Ascending aorta (tissue), 2 donors: ENCODE measurements at places on chromosomes 2 and 18. TPM values are rescaled to one million over a fixed set of nuclear protein-coding genes. Genes with fewer than 3 reads are reported as not detected.
A peak's percentile ranks its signal among the peaks of the same experiment; 100 is the strongest.

DNA sequence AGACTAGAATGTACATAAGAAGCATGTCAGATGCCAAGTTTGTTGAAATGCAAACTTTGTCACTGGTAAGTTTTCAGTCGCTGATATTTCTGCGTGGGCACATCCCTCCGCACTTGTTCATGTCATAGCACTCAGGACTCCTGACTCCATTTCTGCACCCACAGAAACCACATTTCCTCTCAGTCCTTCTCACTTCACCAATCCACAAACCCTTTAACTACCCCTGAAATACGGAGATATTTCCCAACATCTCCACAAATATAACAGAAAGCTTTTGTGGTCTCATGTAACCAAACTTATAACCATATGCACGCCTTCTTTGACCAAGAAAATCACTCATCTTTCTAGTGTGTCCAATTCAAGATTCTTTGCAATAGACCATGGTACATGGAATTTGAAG lies 276.9 kb upstream of the ERBB4 start:
- H3K36me3 ChIP-seq, result no peaks in the 10 kb centered on the region
- H3K4me3 ChIP-seq, result no peak overlapping the region
- H3K4me1 ChIP-seq, result no peaks in the 10 kb centered on the region
- no peak for DNase-seq
- H3K27ac ChIP-seq, result no peak overlapping the region

GRCh38 chr2:133713049-133713580 lies 144.9 kb upstream of the NCKAP5 start:
- H3K27ac ChIP-seq, result no peak overlapping the region
- no peak for DNase-seq
- no peak overlapping the region for H3K4me3 ChIP-seq
- no peaks in the 10 kb centered on the region for H3K36me3 ChIP-seq
- H3K27me3 ChIP-seq, result no peaks in the 10 kb centered on the region
- H3K4me1 ChIP-seq, result no peaks in the 10 kb centered on the region

DNA sequence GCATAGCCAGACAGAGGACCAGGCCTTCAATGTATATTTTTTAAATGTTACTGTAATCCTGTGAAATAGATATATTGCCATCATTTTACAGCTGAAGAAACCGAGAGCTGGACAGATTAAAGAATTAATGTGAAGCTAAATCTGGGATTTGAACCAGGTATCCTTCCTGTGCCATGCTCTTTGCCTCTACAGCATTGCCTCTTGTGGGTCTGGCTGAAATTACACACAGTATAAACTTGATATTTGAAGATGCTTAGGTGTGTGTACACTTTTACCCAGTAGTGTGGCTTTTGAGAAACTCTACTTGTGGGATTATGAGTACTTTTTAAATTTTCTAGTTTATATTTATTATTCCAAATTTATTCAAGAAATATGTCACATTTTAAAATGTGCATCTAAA lies 264.5 kb downstream of the CNTNAP5 start:
- no peaks in the 10 kb centered on the region for H3K27me3 ChIP-seq
- no peak for DNase-seq
- no peak overlapping the region for H3K4me3 ChIP-seq
- no peaks in the 10 kb centered on the region for H3K4me1 ChIP-seq
- no peaks in the 10 kb centered on the region for H3K36me3 ChIP-seq
- no peak overlapping the region for H3K27ac ChIP-seq

DNA sequence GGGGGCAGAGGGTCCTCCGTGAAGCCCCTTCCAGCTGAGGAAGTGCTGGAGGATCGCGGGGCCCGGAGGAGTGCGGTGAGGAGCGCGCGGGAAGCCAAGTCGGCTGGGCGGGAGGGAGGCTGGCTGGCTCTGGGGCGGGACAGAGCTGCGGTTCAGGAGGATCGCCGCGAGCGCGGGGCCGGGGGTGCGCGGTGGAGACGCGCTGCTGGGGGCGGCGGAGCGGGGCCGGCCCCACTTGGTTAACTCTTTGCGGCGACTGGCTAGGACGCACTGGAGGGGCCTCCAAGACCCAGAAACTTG lies 464 bp downstream of the CYBRD1 start:
- H3K4me3 ChIP-seq, result peak overlapping the region; percentile 90
- no peaks in the 10 kb centered on the region for H3K27me3 ChIP-seq
- no peak for DNase-seq
- peak overlapping the region; percentile 97 for H3K27ac ChIP-seq
- H3K4me1 ChIP-seq, result no peaks in the 10 kb centered on the region

DNA sequence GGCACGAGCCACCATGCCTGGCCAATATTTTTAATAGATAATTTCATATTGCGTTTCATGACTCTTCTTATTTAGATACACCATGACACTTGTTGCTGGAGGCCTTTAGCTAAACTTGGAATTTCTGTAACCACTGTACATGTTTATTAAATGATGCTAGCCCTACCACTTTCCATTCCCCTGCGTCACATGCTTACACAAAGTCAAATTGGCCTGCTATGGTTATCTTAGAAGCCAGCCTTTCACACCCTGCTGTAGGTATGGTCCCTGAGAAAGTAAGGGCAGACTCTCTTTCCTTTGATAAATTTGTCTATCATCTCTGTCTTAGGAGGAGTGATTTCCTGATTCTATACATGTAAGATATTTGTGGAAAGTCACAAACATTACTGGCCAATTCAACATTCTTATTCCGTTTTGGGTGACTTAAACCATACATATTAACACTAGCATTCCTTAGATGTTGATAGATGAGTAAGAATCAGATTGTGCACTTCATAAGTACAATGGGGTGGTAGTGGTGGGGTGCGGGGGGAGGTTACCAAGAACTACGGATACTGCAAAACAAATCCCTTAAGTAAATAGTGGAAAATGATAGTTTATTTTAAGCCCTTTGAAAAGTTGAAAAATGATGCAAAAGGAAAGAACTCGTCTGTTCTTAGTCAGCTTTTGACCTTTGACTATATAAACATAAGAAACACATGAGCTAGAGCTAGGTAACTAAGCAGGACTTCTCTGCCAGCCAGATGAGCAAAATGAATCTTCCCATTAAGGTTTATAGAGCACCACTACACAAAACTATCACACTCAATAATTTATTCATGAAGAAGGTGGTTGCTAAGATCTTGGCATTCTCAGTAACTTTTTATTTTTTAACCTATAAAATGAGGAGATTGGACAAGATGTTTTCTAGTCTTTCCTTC lies 7.9 kb upstream of the NDUFV2 start:
- no peaks in the 10 kb centered on the region for H3K4me1 ChIP-seq
- no peak overlapping the region for H3K27ac ChIP-seq
- H3K27me3 ChIP-seq, result no peaks in the 10 kb centered on the region
- H3K36me3 ChIP-seq, result no peaks in the 10 kb centered on the region
- H3K4me3 ChIP-seq, result no peak overlapping the region

- peaks cover 14% of the 10 kb centered on the region for H3K4me1 ChIP-seq
- DNase-seq, result peak; percentile 19
- H3K27ac ChIP-seq, result no peak overlapping the region
- no peaks in the 10 kb centered on the region for H3K36me3 ChIP-seq
- H3K4me3 ChIP-seq, result no peak overlapping the region
- no peaks in the 10 kb centered on the region for H3K27me3 ChIP-seq
These were observed 8.4 kb downstream of the HOXD8 start for GRCh38 chr2:176137906-176138305.

DNA sequence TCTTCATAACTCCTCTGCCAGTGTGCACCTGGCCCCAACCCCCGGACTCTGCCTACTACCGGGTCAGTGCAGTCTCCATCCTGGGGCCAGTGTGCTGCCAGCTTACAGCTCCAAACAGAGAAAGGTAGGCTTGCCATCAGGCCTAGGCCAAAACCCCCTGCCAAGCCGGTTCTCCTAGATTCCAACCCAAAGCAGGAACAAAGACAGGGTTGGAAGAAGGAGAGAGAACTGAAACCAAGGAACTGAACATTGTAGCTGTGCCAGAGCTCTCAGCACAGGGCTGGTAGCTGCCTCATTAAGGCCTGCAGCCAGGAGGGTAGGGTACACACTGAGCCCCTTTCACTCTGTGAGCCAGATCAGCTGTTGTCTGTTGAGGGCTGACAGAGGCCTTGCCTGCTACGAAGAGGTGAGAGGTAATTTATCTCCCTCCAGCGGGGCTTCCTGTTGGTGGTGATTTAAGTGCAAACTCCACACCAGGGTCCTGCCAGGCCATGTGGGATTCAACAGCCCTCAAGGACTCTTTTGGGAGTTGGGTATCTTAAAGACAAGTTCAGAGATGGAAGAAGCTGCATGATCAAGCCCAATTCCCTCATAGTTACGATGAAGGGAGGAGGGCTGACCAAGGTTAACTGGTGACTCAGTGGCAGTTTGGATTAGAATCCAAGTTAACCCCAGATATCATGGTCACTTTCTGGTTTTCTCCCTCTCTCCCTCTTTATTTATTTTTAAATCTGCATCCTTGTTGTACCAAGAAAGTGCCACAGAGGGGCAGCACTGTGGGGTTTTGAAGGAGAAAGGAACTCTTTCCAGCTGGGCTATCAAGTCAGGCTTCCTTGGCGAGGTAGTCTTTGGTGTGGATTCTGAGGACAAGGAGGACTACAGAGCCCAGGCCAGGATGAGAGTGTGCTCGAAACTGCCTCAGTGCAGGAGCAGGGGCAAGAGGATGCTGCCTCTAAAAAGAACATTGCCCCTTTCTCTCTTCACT lies 48.1 kb downstream of the CYRIA start:
- no peaks in the 10 kb centered on the region for H3K27me3 ChIP-seq
- H3K27ac ChIP-seq, result no peak overlapping the region
- H3K36me3 ChIP-seq, result no peaks in the 10 kb centered on the region
- no peaks in the 10 kb centered on the region for H3K4me1 ChIP-seq

DNA sequence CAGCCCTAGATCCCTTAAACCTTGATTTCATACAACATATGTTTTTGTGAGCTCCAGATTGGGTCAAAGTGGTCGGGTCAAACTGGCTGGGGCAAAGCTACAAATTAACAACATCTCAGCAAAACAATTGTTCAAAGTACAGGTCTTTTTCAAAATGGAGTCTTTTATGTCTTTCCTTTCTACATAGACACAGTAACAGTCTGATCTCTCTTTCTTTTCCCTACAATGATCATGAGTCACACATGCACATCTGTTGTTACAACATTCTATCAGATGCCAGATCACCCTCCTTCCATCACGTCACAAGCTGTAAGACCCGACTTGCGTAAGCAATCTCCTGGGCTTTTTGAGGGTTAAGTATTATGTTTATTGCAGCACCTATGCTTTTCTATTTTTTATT lies 55.1 kb downstream of the RHOB start:
- no peak for DNase-seq
- no peaks in the 10 kb centered on the region for H3K27me3 ChIP-seq
- H3K4me3 ChIP-seq, result no peak overlapping the region
- H3K27ac ChIP-seq, result no peak overlapping the region
- H3K4me1 ChIP-seq, result no peaks in the 10 kb centered on the region

KIAA2012 gene
- 0.11 TPM for total RNA-seq

GRCh38 chr2:95005726-95006125 lies 19.8 kb upstream of the MAL start:
- no peak for DNase-seq
- H3K27ac ChIP-seq, result no peak overlapping the region
- no peaks in the 10 kb centered on the region for H3K4me1 ChIP-seq
- no peaks in the 10 kb centered on the region for H3K27me3 ChIP-seq
- H3K4me3 ChIP-seq, result no peak overlapping the region

DNA sequence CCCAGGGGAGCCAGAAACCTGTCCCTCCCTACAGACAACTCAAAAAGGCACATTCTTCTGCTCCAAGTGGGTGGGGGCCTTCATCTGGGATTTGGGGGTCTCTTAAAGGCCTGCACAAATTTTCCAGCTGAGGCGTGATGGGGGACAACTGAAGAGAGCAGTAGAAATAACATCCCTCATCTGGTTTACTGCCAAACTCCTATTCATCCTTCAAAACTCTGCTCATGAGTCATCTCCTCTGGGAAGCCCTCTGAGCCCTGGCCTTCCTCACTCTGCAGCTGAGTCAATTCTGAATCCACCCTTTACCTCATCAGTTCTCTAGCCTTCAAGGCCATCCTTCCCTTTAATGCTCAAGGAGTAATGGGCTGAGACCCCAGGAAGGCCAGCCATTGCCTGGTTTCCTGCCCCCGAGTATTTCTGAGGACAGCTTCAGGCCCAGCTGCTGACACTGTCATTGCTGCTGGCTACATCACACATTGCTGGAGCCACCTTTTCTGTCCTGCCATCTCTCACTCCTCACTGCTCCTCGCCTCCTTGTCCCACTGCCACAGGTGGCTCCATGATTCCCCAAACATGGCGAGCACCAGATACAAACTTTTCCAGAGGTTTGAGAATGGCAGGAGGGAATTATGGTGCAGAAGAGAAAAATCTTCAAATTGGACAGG lies 32.2 kb upstream of the GLI2 start:
- no peaks in the 10 kb centered on the region for H3K27me3 ChIP-seq
- DNase-seq, result no peak
- H3K4me1 ChIP-seq, result no peaks in the 10 kb centered on the region
- no peak overlapping the region for H3K4me3 ChIP-seq
- no peaks in the 10 kb centered on the region for H3K36me3 ChIP-seq

LDLRAD4 gene
- total RNA-seq, result 21.0 TPM

- H3K4me1 ChIP-seq, result no peaks in the 10 kb centered on the region
- H3K27me3 ChIP-seq, result no peaks in the 10 kb centered on the region
- no peak overlapping the region for H3K4me3 ChIP-seq
- no peak overlapping the region for H3K27ac ChIP-seq
These were observed 37.7 kb upstream of the SETBP1 start for GRCh38 chr18:44643004-44643403.

CCDC68 gene
- 15.8 TPM for total RNA-seq

- H3K4me1 ChIP-seq, result peaks cover 10% of the 10 kb centered on the region
- H3K4me3 ChIP-seq, result no peak overlapping the region
- H3K27ac ChIP-seq, result peak overlapping the region; percentile 73
- H3K27me3 ChIP-seq, result no peaks in the 10 kb centered on the region
These were observed 215.6 kb upstream of the TNP1 start for GRCh38 chr2:217075268-217076057.

GRCh38 chr2:67290451-67291290 lies 106.5 kb upstream of the ETAA1 start:
- no peak overlapping the region for H3K27ac ChIP-seq
- DNase-seq, result peak; percentile 64
- H3K4me3 ChIP-seq, result no peak overlapping the region
- H3K4me1 ChIP-seq, result no peaks in the 10 kb centered on the region

GRCh38 chr2:12232876-12233275 lies 483.9 kb upstream of the TRIB2 start:
- no peak for DNase-seq
- no peak overlapping the region for H3K4me3 ChIP-seq
- H3K4me1 ChIP-seq, result peaks cover 2% of the 10 kb centered on the region

DNA sequence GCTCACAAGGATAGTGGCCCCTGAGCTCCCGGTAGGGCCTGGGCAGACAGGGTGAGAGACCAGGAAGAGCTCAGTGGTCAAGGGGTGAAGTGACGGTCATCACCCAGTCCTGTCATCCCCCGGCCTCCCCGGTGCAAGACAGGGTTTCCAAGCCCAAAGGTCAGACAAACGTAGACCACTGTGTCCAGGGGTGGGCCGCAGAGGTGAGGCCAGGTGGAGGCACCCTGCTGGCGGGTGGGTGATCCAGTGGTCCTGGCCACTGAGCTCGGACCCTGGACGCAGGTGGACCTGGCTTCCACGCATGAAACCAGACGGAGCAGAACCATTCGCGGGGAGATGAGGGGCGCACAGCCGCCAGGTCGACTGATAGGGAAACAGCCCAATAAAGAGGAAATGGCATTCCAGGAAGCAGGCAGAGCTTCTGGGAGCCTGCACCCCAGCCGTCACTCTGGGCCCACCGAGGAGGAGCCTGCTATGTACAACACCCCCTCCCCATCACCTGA lies 14.4 kb upstream of the SNED1 start:
- peaks cover 16% of the 10 kb centered on the region for H3K4me1 ChIP-seq
- H3K27me3 ChIP-seq, result no peaks in the 10 kb centered on the region
- no peak overlapping the region for H3K27ac ChIP-seq
- DNase-seq, result peak; percentile 55

GFPT1 gene
- total RNA-seq, result 25.7 TPM

GRCh38 chr2:202104286-202104870 lies 31.3 kb downstream of the KIAA2012 start:
- H3K4me3 ChIP-seq, result no peak overlapping the region
- no peaks in the 10 kb centered on the region for H3K4me1 ChIP-seq
- no peak overlapping the region for H3K27ac ChIP-seq
- no peak for DNase-seq
